ENCODE measurements at places on chromosomes 7 and 10.

DNA sequence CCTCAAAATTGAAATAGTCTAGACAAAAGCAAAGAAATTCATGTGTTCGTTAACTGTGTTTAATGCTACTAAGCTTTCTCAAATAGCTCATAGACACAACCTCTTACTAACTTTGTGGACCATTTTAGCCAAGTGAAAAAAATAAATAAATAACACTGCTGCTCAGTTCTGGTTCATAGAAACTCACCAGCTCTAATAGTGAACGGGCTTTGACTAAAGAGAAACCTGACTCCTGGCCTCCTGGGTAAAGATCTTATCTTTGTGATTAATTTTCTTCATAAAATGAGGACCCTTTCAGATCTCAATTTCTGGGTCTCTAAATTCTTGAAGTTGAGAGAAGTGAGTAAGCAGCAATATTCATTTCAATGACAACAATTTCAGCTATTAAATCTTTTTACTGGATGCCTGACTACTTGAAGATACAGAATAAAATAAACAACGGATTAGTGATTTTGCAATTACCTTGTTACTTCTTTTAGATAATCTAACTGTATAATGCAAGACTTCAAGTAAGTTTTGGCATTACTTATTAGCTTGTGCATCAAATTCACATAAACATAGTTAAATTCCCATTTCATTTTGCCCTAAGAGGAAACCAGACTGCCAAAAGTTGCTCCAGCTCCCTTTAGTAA lies 3.1 kb downstream of the CADPS2 start:
- DNase-seq: no peak

- DNase-seq: no peak
Observed at GRCh38 chr7:141381794-141382427, 169.3 kb upstream of the AGK start.

DNA sequence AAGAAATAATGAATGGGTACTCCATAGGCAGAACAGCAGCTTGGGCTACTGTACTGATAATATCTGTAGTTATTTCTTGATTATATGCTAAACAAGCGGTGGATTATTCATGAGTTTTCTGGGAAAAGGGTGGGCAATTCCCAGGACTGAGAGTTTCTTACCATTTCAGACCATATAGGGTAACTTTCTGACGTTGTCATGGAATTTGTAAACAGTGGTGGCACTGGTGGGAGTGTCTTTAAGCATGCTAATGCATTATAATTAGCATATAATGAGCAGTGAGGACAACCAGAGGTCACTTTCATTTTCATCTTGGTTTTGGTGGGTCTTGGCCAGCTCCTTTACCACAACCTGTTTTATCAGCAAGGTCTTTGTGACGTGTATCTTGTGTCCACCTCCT lies 399.7 kb downstream of the CDC14C start:
- DNase-seq: no peak

GRCh38 chr7:30852308-30852684 lies 59.4 kb upstream of the AQP1 start:
- DNase-seq: no peak

DNA sequence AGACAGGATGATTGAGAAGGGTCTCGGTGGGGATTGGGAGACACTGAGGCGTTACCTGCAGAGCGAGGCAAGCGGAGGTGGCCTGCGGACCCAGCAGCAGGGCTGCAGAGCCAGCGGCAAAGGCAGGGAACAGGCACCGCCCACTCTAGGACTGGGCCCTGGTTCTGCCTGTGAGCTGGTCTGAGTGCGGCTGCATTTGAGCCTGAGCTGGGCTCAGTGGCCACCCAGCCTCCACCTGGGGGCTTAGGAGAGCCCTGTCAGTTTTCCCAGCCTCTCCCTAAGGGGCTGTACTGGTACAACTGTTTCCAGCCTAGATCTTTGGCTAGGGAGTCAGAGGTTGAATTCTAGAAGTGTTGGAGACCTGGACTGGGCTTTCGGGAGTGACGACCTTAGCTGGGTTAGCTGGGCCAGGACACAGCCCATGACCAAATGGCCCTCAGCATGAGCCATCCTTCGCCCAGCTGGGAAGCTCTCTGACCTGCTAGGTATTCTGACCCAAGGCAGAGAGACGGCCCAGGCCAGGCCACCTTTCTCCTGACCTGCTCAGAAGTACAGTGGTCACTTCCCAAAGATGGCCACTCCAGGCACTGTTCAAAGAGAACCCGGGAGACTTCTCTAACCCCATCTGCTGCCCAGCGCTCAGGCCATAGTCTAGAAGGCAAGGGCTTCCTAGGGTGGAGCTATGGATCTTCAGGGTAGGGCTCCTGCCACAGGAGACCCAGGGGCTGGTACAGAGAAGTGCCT lies 64.9 kb downstream of the PAX2 start:
- DNase-seq: no peak
